ENCODE measurements at places on chromosomes 7 and 10.

DNA sequence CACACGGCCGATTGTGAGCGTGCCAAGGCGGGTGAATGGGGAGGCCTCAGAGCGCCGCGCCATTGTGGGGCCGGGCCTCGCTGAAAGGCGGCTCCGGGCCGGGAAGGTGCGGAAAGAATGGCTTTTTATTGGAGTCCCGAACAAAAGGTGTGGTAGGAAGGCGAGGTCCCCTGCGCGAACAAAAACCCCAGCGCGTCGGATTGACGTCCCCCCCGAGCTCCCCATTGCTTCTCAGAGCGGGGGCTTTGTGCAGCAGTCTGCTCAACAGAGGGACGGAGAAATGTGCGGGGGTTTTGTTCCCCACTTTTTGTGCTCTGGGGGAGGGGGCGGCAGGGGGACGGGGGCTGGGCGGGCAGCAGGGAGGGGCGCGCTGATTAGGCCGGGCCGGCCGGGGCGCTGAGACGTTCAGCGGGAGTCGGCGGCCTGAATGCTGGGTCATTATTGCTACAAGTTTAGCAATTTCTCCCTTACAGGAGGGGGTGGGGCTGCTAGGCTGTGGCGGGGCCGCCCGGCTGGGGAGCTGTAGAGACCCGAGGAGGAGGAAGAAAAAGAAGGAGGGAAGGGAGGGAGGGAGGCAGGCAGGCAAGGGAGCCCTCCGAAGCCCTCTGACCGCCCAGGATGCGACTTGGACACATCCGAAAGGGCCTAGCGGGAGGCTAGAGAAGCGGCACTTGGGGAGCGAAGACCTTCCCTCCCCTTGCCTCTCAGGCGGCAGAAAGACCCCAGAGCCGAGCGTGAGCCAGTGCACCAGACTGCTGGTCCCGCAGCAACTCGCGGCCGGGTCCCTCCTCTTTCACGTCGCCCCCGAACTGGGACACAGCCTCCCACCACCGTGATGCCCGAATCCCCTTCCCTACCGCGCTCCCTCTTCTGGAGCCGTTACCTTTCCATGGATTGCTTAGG is 4.6 kb downstream of the NKX2-3 start:
- DNase-seq: no peak

GRCh38 chr10:96670786-96671185 is 49.5 kb downstream of the PIK3AP1 start:
- DNase-seq: no peak

GRCh38 chr10:125953778-125954385 is 57.5 kb downstream of the FANK1 start:
- no peak for DNase-seq

GRCh38 chr7:156363751-156364150 is 276.8 kb upstream of the RNF32 start:
- no peak for DNase-seq

DNA sequence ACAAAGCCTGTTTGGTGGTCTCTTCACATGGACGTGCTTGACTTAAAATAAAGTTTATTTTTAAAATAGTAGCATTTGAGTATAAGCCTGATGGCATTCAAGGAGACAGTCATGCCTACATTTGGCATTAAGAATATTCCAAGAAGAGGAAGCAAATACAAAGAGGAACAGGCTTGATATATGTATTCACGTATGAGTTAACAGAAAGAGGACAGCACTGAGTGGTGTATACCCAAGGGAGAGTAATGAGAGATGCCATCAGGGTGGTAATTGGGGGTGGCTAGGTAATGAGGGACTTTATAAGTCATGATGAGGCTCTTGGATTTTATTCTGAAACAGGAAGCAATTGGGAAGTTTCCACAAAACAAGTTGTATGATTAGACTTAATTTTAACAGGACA is 363.3 kb downstream of the SEMA3D start:
- no peak for DNase-seq

- DNase-seq: no peak
Measured at GRCh38 chr10:83343676-83344075, 795.6 kb upstream of the GHITM start.
